ENCODE measurements at places on chromosomes 11 and 22.

DNA sequence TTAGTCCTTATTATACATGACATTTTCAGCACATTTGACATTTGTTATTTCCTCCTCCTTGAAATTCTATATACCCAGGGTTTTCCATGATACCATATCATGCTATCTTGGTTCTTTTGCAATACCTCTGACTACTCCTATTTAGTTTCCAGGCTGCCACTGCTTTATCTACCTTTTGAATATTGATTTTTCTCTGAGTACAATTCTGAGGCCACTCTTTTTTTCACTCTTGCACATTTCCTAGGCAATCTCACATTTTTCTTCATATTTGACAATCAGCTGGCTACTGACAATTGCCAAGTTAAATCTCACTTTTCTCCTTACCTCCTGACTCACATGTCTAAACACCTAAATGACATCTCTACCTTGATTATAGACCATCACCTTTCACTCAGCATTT lies 11.9 kb downstream of the SBF2 start:
- DNase-seq: no peak

- no peak for DNase-seq
These were observed 102.9 kb downstream of the MED15 start for GRCh38 chr22:20610243-20610686.

DNA sequence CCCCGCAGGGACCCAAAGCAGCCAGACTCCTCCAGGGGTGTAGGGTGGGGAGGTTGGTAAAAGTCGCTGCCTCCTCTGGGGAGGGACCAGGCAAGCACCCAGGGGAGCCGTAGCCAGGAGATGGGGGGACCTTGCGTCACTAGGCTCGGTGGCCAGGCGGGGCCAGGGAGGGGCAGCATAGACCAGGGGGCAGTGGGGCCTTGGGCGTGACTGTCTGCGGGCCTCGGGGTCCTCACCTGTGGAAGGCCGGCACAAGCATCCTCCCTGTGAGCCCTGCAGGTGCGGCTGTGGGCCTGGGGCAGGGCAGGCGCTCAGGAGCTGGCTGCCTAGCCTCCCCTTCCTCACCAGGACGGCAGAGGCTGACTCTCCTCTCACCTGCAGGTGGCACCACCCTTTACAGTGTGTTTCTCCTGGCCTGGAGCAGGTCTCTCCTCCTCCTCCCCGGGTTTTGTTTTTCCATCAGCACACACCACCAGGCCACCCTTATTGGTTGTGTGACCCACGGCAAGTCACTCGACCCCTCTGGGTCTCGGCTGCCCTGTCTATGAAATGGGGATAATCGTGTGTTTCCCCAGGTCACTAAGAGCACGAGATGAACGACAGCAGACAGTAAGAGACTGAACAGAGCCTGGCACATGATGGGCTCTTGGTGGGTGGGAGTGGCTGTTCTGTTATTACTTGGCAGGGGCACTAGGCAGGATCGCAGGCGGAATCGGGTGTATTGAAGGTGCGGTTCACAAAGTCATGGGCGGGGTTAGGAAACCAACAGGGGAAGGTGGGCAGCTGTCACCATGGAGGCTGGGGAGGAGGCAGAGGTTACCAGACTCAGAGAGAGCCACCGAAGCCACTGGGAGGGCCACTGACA lies 52.7 kb downstream of the FLRT1 start:
- peak; percentile 56 for DNase-seq

DNA sequence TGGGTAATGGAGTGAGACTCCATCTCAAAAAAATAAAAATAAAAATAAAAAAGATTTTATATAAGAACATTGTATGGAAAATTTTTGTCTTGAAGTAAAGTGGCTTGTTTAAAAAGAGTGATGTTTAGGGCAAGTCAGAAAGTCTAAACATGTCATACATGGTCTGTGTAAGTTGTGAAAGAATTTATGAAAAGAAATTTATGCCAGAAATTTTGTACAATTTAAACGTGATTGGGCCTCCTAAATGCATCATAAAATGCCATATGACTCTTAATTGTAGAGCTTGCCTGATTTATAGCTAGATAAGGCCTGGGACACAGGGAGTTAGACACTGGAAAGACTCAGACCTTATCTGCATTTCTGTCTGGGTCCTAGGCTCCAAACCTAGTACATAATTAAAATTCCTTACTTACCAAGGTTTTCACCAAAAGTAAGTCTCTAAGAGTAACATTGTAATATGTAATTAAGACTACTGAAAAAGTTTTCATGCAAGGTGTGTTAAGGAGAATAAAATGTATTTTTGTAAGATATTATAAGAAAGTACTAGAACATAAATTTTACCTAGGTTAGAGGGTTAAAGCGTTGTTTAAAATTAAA lies 110.5 kb downstream of the AASDHPPT start:
- DNase-seq: no peak

DNA sequence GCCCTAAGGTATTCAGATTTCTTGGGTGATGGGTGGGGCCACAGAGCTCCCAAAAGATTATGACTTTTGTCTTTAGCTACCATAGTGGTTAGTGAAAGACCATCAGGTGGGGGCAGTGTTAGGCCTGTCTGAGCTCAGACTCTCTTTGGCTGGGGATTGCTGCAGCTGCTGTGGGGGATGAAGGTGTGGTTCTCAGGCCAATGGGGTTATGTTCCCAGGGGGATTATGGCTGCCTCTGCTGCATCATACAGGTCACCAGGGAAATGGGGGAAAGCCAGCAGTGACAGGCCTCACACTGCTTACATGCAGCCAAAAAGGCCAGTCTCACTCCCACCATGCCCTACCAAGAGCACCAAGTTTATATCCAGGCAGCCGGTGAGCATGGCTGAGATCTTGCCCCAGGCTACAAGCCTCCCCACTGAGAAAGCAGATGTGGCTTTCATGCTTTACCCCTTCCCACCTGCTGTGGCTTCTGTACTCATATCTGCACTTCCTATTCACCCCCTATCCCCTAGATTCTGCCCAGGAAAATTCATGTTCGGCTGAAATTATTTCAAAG lies 24.8 kb downstream of the CNTF start:
- DNase-seq: no peak

DNA sequence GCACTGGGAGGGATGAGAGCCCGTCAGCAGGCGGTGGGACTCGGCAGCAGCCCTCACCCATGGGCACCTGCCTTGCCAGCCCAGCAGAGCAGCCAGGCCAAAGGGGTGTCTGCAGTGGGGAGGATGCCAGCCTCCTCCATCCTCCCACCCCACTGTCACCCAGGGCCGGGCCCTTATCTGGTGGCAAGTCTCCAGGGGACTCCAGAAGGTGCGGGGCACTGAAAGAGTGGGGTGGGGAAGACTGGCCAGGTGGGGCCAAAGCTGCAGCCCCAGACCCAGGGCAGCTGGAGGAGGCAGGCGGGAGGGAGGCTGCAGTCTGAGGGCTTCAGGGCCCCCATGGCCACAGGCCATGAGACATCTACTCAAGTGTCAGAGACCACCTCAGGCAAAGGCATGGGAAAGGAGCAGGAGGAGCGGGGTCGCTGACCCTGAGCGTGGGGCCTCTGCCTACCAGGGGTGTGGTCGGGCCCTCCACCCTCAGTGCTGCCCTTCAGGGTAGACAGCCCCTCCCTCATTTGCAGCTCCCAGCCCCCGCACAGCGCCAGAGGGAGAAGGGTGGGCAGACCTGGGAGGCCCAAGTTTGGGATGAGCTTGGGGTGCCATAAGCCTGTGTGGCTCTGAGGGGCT lies 3.5 kb downstream of the DGCR6L start:
- no peak for DNase-seq

DNA sequence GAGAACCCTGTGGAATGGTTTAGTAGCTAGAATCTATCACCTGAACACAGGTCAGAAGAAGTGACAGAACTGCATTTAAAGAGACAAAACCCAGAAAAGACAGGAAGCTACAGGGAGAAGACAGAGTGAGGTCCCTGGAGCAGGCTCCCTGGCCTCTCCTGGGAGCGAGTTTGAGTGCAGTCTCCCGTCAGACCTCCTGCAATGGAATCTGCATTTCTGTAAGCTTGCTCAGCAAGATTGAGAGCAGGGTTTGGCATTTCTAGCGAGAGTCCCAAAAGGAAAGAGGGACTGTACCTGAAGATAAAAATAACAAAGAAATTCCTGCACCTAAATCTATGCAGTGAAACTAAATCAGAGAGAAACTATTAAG lies 74.2 kb downstream of the MORC2 start:
- DNase-seq: no peak

DNA sequence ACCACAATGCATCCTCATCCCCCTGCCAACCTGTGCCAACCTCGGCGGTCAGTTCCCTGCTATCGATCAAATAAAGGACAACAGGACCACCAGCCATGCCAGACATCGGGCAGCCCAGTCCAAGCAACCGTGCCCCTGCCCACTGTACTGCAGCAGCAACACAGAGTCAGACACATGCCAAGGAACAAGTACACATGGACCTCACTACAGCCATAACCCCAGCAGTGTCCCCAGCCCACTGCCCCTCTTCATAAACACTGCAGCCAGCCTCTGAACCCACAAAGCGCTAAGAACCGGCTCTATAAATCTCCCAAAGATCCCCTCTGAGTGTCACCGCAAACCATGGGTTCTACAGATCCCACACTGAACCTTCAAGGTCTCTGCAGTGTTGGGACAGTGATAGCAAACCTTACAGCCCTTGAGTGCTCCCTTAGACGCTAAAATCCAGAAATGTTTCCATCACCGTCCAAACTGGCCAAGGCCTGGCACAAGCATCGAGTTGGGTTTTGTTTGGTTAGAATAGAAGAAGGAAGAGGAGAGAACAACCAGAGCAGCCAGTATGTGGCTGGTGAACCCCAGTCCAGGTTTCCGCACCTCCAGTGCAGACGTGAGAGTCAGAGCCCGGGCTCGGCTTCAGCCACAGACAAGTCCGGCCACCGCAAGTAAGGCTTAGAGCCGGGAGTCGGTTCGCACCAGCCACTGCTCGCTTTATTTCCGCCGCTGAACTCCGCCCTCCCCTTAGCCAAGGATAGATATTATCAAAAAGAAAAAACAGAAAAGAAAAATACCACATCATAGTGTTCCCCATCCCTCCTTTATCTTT lies 7.9 kb downstream of the PAX6 start:
- DNase-seq: no peak

GRCh38 chr11:65884716-65885092 lies 3.6 kb downstream of the FIBP start:
- DNase-seq: peak; percentile 52

DNA sequence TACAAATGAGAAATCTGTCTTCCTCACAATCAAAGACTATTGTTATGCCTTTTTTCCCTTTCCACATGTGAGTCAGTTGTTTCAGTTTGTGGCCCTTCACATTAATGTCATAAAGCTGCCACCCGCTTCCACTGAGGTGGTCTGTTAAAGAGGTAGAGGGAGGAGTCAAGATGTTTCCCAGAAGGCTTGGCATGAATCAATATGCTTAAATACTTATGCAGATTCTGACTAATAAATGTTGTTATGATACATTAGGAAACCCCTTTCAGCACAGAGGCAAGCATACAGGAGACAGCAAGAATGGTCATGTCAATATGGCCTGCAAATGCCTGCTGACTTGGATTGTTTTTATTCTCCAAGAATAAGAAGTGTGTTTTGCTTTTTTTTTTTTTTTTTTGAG lies 6.5 kb downstream of the RTN3 start:
- no peak for DNase-seq

DNA sequence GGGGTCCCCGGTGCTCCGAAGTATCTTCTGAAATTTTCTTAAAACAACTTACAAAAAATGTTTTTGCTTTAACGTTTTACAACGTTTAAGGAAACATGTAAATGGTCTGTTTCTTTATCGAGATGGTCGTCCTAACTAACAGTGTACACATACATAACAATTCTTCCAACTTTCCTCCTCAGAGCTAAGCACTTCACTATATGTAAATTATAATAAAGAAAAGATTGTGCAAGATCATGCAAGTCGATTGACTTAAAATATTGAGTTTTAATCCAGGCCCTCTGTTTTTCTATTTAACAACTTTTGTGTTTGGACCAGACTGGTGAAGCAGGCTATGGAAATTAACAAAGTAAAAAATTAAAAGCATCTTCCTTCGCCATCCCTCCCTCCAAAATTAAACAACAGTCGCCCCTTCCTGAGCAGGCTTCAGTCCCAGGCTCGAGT lies 4.9 kb downstream of the ALX4 start:
- DNase-seq: no peak

- peak; percentile 92 for DNase-seq
These were observed 186.7 kb downstream of the CADM1 start for GRCh38 chr11:115317277-115318185.

- no peak for DNase-seq
These were observed 5.6 kb downstream of the FBXO7 start for GRCh38 chr22:32480238-32480637.

DNA sequence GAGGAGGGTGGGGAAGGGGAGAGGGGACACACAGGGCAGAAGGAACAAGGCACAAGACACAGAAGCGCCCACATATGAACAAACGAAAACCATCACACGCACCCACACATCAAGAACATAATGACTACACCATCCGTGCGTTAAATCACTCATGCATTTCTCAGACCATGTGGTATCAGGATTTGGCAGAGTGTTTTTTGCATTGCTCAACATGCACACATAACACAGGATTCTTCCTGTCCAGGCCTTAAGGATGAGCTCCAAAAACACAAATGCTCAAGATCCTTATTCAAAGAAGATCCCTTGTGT lies 309.5 kb downstream of the CADM1 start:
- DNase-seq: no peak

DNA sequence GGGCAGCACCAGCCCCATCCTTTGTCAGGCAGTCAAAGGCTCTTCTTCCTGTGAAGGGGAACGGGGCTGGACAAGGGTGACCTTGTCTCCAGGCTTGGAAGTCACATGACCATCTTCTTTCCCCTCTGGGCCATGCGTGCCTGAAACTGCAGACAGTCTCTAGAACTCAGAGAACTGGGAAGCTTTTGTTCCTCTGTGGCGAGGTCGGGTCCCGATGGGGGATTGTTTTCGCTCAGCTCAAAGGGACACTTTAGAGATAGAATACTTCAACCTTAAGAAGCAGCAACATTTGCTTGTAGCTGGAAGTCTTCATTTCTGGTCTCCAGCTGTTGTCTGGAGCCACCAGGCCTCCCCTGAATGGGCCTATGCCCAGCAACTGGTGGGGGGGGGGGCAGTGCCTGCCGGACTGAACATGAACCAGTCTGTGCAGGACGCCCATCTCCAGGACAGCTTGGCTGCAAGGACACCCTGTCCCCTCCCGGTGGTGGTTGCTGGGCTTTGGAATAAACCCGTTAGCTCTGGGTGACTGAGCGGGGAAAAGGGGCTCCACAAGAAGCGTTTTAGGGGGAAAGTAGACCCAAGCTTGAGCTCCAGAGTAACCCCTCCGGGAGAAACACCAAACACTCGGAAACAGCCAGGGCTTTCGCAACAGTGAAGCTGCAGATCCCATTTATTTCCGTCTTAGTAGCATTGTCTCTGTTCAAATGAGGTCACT lies 55.7 kb upstream of the EMID1 start:
- no peak for DNase-seq

DNA sequence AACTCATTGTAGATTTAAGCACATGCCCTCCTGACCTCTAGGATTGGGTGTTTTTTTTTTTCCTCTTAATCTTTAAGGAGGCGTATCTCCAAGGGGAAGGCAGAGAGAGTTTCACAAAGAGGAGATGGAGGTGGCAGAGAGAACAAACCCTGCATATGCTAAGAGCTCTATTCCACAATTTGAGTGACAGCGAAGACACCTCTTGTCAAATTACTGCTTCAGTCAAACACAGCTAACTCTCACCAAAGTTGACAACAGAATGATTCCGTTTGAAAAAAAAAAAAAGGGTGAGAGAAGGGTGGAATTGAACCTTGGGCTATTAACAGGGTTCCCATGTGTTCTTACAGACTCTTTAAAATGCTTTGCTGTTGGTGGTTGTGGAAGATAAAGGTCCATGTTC lies 112.6 kb downstream of the NXPE2 start:
- DNase-seq: no peak

- no peak for DNase-seq
These were observed 71.5 kb upstream of the USP47 start for GRCh38 chr11:11770296-11770695.

Measured in NCI-H1436 (cell line).